ENCODE measurements at places on chromosomes 4 and X. TPM values are rescaled to one million over a fixed set of nuclear protein-coding genes. Genes with fewer than 3 reads are reported as not detected.

The SPARCL1 gene
- total RNA-seq: not detected

The APLN gene
- total RNA-seq: 0.36 TPM

The PPEF1 gene
- total RNA-seq: not detected

The GAGE1 gene
- total RNA-seq: not detected

The BMPR1B gene
- total RNA-seq: 2.0 TPM

All from epithelial cell of proximal tubule (primary cell).